Activated T-helper 1 cell treated with anti-CD3 and anti-CD28 coated beads, Interleukin-2, amount 50 U/mL, for 16 hours (primary cell): ENCODE measurements at places on chromosomes 16 and 17.
A peak's percentile ranks its signal among the peaks of the same experiment; 100 is the strongest.

- no peak for DNase-seq
Measured at GRCh38 chr17:64950871-64951270, 31.6 kb upstream of the LRRC37A3 start.

DNA sequence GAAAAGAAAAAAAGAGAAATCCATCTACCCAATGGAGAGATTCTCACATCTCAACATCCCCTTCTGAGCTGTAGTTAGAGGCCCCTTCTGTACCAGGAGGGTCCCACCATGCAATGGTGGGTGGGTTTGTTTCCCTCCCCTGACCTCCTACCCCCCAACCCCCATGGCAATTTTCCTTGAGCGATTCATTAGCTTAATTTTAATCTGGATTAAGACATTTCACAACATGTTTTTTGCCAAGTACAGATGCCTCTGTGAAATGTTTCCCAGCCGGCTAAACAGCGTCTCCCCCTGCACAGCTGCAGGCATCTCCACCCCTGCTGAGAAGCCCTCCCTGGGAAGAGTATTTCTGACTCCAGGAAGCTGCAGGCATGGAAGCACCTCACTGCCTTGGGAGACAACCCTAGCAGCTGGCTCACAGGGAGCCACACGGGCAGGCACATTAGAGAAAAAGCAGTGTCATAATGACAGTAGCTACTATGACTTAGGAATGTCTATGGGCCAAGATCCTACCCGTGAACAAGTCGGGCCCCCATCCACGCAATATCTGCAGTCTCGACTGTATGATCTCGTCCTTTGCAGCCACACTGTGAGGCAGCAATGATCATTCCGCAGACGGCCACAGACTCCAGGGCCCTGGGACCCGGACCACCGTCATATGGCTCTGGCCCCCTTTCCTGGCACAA is 117.3 kb downstream of the ADCY9 start:
- DNase-seq = no peak

- no peak for DNase-seq
Measured at GRCh38 chr16:83550183-83550569, 257.6 kb upstream of the HSBP1 start.

- DNase-seq = no peak
Measured at GRCh38 chr17:57468932-57469775, 212.8 kb downstream of the MSI2 start.

- peak; percentile 85 for DNase-seq
Measured at GRCh38 chr17:76452660-76453430, at the start of gene UBE2O. TSS of gene UBE2O (minus strand) at chr17:76453152. CDS start at chr17:76453141, 11 bp downstream.

DNA sequence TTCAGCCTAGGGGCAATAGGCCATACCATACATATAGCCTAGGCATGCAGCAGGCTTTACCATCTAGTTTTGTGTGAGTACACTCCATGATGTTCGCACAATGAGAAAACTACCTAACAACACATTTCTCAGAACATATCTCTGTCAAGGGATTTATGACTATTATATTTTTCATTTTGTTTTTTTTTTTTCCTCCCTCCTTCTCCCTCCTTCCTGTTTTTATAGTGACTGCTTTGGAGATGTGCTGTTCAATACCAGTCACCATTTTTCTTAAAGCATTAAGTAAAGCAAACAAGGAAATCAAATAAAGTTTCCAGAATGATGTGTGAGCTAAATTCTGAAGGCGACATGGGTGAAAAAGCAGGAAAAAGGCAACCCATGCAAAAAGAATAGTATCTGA is 194.6 kb downstream of the STX8 start:
- DNase-seq = no peak

DNA sequence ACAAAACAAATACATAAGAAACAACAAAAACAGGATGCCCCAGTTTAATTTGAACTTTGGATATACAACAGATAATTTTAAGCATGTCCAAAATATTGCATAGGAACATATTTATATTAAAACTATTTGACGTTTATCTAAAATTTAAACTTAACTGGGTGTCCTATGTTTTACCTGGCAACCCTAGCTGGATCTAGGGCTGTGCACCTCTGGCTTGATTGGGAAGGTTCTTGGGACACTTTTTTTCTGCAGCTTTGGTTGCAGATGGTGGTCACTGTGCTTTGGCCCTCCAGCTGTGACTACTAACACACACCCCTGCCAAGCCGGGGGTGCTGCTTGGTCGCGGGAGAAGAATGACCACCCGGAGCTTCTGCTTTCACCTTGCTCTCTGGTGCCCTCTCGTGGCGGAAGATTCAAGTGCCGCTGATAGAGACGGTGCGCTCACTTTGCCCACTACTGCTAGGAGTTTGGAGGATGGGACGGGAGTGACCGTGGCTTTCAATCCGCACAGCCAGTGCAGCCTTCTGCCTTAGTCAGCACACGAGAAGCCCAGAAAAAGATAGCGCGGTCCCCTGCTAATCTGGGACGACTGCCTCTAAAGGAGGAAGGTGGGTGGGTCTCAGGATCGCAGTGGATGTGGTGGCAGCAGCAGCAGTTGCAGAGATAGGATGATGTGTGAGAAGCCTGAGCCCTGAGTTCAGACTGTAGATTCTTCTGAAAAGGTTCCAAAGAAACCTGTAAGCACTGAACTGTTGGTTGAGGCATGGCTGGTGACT is 6.7 kb downstream of the SPACA3 start:
- DNase-seq = peak; percentile 62

DNA sequence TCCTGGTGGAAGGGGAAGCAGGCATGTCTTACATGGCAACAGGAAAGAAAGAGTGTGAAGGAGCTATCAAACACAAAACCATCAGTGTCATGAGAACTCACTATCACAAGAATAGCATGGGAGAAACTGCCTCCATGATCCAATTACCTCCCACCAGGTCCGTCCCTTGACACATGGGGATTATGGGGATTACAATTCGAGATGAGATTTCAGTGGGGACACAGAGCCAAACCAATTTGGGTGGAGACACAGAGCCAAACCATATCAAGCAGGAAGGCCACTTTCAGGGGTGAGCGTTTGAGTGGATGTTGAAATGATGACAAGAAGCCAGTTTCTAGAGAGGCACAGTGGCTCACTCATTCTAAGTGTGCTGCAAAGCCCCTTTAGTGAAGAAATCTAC is 143.8 kb downstream of the CPPED1 start:
- DNase-seq = no peak

DNA sequence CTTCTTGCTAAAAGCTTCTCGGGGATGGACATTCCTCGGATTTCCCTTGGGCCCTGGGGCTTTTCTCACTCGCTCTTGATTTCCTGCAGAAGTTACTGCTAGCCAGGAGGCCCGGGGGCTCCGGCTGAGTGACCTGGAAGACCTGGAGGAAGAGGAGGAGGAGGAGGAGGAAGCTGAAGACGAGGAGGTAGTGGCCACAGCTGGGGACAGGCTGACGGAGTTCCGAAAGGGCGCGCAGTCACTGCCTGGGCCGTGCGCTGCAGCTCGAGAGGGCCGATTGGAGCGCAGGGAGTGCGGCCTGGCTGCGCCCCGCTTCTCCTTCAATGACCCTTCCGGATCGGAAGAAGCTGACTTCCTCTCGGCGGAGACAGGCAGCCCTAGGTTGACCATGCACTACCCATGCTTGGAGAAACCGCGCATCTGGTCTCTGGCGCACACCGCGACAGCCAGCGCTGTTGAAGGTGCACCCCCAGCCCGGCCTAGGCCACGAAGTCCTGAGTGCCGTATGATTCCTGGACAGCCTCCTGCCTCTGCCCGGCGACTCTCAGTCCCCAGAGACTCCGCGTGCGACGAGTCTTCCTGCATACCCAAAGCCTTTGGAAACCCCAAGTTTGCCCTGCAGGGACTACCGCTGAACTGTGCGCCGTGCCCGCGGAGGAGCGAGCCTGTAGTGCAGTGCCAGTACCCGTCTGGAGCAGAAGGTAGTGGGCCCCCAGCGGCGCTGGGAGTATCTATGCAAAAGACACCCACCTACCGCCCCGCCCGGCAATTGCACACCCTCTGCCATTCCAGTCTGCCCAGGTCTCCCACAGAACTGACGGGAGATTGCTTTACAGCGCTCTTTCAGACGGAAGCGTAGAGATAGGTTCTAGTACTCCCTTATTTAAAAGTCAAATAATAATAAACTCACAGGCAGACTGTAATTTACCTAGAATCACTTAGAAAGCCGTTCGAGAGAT is 4.9 kb downstream of the IRX6 start:
- no peak for DNase-seq

- no peak for DNase-seq
Measured at GRCh38 chr17:3921502-3922319, 5.4 kb upstream of the P2RX1 start.

- no peak for DNase-seq
Measured at GRCh38 chr16:80457871-80458270, 82.9 kb upstream of the DYNLRB2 start.

DNA sequence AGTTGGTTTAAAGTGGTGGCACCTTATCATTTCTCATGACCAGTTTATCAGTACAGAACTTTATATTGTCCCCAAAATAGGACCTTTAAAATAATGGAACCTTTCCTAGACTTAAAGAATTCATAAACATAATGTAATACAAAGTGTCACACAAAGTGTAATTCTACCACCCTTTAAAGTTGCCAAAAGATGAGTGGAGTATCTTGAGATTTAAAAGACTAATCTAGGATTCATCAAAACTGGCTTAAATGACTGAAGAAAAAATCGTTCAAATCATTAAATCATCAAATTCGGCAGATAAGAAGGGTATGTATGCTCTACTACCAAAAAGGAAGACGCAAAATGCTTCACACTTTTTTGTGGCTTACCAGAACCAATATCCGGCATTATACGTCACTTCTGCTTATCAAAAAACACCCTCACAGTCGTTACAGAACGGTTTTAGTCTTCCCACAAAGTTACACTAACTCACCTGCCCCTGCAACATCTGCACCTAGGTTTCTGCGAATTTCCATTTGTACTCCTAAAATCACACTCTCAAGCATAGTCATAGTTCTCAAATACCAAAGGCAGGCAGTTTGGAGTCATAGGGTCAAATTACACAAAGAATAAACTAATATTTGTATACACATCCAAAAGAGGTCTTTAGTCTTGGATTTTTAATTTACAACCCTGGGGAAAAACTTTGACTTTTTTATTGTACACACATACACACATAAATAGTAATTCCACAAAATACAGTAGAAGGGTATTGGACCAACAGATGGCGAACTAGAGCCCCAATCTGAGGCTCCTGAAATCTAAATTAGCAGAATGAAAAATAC is 1.4 kb upstream of the KANSL1 start:
- peak; percentile 24 for DNase-seq

DNA sequence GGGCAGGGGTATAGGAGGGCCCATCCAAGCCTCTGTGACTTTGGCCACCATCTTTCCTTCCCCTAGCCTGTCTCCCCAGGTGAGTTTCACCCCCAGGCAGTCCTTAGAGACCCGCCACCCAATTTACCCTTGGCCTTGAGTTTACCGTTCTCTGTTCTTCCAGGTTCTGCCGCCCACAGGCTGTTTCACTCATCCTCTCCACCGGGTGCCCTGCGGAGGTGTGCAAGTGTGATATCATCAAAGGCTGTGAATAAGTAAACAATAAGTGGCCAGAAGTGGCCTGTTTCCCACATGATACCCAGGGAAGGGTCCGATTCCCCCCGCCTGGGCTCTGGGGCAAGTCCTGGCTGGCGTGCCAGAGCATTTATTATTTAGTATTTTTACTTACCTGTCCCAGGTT is 15.1 kb upstream of the TLCD3B start:
- no peak for DNase-seq

DNA sequence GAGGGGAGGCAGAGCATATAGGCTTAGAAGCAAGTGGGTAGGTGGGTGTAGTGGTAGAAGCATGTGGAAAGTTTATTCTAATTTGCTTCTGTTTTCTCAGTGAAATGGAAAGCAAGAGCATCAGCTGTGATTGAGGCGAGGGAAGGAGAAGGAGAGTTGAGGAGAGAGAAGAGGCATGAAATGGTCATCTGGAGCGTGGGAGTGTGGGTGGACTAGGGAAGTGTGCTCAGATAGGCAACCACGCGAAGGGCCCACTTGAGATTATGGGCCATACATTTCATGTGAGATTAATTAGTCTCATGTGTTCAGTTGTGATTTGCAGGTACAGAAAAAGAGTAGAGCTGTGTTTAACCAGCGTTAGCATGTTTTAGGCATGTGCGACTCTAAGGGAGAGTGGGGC is 20.8 kb upstream of the CDC6 start:
- no peak for DNase-seq

- no peak for DNase-seq
Measured at GRCh38 chr17:53794875-53795274, 27.9 kb upstream of the KIF2B start.

GRCh38 chr17:39598630-39599003 is 9.1 kb downstream of the NEUROD2 start:
- no peak for DNase-seq

GRCh38 chr17:51888816-51889215 is 269.7 kb downstream of the CA10 start:
- DNase-seq = no peak

- no peak for DNase-seq
Measured at GRCh38 chr17:74345433-74346241, 16.0 kb downstream of the BTBD17 start.

GRCh38 chr16:84501077-84501735 is 3.3 kb downstream of the MEAK7 start:
- DNase-seq = no peak

GRCh38 chr17:66304304-66305174 is 2.1 kb downstream of the PRKCA start:
- DNase-seq = no peak

GRCh38 chr17:63927464-63928171 is 4.5 kb downstream of the CD79B start:
- no peak for DNase-seq

GRCh38 chr16:82589407-82589806 is 37.4 kb upstream of the CDH13 start:
- no peak for DNase-seq

DNA sequence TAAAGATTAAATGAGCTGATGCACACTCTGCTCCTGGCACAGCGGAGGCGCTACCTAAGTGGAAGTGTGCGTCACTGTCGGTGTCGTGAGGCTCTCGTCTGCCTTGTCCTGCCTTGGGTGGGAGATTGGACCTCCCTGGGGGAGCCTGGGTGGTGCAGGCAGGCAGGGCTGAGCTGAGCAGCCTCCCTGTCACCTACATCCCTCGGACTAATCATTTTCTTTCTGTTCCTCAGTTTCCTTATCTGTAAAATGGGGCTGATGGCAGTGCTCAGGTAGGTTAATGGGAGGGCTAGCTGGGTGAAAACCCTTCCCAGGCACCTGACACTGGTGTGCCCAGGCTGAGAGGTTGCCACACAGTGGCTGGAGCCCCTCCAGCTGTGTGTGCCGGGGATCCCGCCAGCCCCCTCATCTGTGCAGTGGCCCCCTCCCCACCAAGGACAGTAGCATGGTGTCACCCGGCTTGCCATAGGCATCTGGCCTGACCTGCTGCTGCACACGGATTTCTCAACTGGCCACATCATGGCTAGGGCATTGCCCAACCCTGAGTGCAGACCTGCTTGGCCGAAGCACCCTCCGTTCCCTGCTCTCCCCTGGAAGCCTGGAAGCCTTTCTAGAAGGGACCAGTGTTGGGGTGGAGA is 4.3 kb downstream of the ADCY7 start:
- no peak for DNase-seq
